Cortex of kidney (tissue), 1 donor: ENCODE measurements at places on chromosomes 7 and 10.

- DNase-seq, result no peak
These were observed 495.1 kb upstream of the ANKRD30A start for GRCh38 chr10:36630267-36630666.

DNA sequence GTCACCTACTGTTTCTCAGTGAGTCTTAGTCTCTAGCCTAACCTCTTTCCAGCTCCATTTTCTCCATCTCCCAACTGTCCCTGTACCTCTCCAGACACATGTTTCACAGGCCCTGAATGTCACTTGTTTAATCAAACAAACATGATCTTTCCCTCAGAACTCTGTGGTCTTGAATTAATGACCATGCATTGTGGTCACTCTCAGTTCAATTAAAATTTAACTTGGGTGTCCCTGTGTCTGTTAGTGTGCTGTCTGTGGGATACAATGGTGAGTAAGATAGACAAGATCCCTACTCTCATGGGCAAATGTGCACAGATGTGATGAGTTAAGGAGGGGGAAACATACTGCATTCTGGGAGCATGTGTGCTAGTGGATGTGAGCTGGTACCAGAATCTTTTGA, 65.0 kb downstream of the RBM33 start:
- no peak for DNase-seq

DNA sequence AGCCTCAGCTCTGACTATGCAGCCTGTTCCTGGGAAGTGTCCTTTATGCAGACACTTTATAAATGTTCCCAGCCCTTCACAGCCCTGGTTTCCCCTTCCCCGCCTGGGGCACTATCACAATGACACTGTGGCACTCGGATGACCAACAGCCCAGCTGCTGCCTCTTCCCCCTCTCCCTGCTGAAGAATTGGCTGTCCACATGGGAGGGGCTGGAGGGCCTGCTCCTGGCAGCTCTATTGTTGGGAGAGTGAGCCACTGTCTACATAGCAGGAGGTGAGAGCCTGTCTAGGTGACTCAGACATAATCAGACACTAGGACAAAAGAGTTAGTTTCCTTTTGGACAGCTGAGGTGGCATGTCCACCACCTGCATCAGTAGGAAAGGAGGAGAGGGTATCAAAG, 437.5 kb downstream of the PLXNA4 start:
- DNase-seq, result no peak

- DNase-seq, result no peak
These were observed 4.2 kb upstream of the OPN4 start for GRCh38 chr10:86650151-86650550.

GRCh38 chr10:17290226-17290625, 62.2 kb downstream of the VIM start:
- no peak for DNase-seq

GRCh38 chr7:157686285-157686894, 349.6 kb downstream of the DNAJB6 start:
- DNase-seq, result no peak

DNA sequence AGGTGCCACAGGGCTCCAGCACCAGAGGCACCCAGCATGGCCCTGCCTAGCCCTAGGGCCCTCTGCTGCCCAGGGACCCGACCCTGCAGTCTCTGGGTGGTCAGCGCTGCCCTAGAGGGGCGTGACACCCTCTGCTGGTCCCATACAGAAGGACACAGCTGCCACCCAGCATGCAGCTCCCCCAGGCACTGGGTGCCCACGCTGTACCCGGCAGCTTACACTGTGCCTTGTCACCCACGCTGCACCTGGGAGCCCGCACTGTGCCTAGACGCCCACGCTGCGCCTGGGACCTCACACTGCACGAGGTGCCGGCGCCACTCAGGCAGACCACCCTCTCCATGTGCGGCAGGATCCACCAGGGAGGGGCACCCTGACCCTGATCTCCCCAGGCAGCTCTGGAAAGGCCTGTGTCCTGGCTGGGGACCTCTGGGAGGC, 55.2 kb downstream of the PWWP2B start:
- DNase-seq, result no peak

DNA sequence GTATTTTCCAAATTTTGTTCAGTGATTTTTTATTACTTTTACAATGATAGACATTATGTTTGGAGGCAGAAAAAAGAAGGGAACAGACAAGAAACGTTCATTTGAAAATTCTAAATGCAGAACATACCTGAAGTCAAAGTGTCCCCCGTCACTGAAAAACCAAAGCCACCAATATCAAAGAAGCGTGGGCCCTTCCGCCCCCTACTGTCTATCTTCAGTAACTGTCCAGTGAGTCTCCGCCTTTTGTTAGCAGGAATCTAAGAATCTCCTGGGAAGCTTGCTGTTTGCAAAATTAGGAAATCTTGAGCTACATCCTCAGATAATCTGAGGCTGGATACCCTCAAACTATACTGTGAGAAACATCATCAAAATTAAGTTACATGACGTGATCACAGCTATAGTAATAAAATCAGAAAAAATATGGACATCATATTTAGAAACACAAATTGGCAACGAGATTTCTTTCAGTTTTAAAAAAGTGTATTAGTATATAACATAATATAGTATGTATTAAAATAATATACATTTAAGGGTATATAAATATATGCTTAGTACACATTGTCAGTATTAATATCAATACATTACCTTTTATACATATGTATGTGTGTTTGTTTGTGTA, 169.3 kb upstream of the AKR1E2 start:
- no peak for DNase-seq

GRCh38 chr10:129605986-129606518, 139.0 kb downstream of the MGMT start:
- DNase-seq, result no peak

DNA sequence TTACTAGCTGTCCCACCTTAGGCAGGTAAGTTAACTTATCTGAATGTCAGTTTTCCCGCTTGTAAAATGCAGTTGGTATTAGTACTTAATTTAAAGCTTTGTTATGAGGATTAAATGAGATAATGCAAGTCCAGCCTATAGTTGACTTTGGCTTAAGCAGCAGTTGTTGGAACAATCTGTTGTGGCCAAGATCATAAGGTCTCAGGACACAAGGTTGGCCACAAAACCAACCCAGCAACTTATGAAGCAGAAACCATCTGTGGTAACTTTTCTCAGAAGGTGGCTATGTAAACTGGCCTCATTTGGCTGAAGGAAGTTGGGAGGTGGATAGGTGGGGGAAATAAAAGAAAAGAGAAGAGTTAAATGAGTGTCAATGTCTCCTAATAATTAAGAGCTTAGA, 29.4 kb downstream of the ENTPD1 start:
- DNase-seq, result no peak

- no peak for DNase-seq
These were observed 277.0 kb downstream of the EXOC4 start for GRCh38 chr7:133529861-133530260.
